Ecto neural progenitor cell (in vitro differentiated cells): ENCODE measurements at places on chromosomes 11 and 22.

DNA sequence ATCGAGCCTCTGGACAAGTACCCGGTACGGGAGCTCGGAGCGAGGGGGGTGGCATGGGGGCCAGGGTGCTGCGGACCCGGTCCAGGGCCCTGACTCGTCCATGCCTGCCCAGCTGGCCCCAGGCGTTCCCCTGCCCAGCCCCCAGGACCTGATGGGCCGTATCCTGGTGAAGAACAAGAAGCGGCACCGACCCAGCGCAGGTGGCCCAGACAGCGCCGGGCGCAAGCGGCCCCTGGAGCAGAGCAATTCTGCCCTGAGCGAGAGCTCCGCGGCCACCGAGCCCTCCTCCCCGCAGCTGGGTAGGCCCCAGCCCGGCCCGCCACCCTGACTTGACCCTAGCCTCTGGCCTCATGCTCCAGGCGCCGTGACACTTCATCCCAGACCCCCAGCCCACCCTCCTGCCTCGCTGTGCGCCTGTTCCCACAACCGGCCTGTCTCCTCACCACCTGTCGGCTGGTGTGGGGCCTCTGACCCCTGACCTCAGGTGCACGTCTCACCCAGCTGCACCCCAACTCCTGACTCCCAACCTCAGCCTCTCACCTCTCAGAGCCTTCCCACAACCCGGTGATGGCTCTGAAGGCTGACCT lies 7.7 kb downstream of the PLCB3 start:
- DNase-seq: no peak

DNA sequence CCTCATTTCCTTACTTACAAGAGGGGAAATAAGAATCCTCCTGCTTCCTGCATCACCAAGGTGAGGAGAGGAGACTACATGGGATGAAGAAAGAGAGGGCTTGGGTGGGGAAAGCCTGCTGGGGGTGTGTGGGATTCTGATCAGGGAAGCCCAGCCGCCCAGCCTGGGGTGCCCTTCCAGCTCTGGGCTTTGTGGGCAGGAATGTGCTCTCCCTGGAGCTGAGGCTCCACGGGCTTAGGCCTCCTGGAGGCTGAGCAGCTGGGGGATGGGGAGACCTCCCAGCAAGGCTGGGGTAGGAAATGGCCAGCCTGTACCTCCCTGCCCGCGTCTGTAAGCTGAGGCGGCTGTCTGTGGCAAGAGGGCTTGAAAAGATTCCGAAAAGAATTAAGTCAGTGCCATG lies 206.1 kb downstream of the GRIK4 start:
- peak; percentile 43 for DNase-seq

DNA sequence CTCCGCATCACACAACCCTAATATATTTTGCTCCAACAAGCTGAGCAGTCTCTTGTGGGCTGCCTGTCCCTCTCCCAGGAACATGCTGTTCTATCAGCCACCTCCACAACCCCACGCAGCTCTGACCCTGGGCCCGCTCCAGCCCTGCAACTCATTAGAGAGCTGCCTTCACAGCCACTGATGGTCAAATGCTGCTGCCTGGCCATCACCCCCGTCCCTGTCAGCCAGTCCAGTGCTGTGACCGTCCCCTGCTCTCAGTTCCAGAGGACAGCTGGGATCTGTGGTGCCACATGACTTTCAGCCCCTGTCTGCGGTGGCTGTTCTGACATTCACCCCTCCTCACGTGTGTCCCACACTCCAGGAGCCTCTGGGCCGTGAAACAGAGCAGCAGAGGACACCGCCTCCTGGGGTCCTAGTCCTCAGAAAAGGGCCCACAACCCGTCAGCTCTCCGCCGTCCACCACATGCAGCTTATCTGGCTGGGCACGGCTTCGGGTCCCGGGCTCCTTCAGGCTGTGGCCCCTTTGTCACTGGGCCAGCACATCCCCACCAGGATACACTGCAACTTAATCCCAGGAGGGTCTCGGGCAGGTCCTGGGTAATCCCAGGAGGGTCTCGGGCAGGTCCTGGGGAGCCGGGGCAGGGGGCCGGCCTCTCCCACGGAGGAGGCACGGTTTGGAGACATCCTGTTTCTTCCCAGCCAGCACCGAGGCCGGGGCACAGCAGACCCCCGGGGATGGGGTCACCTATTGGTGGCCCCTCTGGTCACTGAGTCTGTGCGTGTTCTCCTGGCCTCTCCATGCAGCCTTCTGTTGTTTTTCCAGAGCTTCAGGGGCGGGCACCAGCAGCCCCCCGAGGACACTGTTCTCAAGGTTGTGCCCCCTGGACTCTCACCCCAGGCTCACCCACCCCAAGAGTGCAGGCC lies 15.1 kb downstream of the CRELD2 start:
- DNase-seq: no peak

DNA sequence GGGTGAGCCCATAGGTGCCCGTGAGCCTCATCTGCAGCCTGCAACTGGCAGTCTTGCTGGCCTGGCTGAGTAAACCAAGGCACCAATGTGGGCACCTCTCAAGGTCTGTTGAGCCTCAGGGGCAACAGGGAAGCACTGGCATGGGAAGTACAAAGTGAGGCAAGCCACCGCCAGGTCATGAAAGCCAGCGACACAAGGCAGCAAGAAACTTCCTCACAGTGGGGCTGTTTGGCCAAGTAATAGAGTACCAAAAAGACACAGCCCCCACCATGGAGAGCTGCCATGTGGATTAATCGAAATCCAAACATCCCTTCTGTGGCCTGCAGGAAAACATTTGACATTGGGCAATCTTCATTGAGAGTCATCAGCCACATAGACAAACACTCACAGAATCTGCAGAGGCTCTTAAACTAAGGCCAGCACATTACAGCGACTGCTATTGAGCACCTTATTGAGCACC lies 43.6 kb upstream of the FIBIN start:
- DNase-seq: no peak

DNA sequence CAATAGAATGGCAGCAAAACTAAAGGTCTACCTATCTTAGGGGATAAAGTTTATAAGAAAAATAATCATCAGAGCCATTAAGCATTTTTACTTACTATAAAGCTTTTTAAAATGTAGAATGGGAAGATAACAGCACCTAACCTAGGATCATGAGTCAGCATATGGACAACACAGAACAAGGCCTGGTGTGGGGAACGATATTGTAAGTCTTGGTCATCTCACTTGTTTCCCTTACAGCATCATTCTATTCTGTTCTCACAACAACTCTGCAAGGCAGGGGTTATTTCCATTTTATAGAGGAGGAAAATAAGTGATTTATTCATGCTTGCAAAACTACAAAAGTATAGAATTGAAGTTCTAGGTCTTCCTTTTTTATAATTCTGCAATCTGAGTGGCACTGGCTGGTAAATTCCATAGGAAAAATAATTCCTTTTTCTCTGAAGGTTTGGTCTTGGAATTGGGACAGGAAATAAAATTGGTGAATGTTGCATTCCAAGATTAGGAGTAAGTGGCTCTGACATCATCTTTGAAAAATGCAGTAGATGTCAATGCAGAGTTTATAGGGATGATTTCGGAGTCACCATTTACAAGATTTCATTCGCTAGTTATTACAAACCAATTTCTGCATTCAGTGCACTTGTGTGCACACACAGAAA lies 423.0 kb downstream of the DYNC2H1 start:
- DNase-seq: no peak

GRCh38 chr11:134047586-134047999 lies 21.3 kb upstream of the JAM3 start:
- DNase-seq: no peak

- no peak for DNase-seq
Measured at GRCh38 chr11:94577841-94578240, 10.7 kb downstream of the PIWIL4 start.

DNA sequence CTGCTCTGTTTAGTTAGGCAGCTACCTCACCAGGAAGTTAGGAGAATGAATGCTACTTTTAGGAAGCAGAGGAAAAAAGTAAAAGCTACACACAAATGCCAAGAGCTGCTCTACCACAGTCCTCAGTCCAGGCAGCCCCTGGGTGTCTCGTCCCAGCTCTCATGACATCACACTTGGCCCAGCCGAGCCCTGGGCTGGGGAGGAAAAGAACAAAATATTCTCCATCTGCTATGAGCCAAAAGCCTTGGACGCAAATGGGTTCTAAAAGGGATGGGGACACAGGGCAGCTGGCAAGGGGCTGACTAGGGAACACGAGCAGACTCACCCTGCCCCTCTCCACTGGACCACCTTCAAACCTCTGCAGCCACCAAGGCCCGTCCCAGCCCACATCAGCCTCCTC lies 26.1 kb downstream of the TMEM184B start:
- no peak for DNase-seq

DNA sequence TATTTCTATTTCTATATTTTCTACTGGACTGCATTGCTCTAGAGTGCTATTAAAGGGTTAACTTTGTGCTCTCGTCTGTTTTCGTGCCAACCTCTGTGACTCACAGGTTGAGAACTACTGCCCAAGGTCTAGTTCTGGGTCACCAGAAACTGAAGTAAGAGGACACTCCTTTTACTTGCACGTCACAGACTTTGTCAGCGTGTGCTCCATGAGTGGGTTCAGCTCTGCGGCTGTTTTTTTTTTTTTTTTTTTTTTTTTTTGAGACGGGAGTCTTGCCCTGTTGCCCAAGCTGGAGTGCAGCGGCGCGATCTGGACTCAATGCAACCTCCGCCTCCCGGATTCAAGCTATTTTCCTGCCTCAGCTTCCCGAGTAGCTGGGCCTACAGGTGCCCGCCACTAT lies 49.8 kb downstream of the CLMP start:
- no peak for DNase-seq

DNA sequence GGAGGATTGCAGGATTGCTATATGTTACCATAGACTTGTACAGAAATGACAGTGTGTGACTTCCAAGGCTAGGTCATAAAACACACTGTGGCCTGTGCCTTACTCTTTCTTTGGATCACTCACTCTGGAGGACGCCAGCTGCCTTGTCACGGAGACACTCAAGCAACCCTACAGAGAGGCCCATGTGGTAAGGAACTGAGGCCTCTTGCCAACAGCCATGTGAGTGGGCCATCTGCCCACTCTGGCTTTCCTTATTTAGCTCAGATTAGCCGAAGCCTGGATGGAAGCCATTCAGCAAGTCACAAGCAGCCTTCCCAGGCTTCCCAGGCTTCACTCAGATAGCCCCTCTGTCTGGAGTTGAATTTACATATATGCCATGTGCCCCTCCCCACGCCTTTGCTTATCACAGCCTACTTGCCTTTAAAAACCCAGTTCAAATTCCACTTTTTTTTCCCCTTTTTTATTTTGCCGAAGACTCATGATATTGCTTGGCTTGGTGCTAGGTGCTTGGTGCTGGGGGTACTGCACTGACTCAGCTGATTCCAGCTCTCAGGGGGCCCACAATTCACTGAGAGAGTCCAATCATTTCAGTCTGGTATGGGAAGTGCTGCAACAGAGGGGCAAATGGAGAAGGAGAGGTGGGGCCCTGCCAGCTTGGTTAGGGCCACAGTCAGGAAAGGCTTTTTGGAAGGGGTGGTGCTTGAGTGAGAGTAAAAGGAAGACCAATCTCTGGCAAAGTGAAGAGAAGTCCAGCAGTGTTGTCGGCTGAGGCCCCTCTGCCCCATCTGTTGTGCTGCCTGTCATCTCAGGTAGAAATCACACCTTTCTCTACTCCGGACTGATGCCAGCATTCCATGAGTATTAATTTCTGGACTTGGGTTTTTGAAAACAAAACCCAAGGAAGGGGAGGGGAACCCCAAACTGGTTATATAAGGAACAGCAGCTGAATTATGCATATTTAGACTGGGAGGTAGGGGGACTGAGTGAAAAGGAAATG lies 14.5 kb upstream of the P4HA3 start:
- no peak for DNase-seq

GRCh38 chr22:28810821-28811491 lies 10.6 kb upstream of the XBP1 start:
- DNase-seq: no peak
